NCI-H1105 treated with DMSO at 0.1 percent for 48 hours (cell line): ENCODE measurements at places on chromosomes 16 and 17.
A peak's percentile ranks its signal among the peaks of the same experiment; 100 is the strongest.

- DNase-seq = no peak
Observed at GRCh38 chr16:66277311-66278070, 89.0 kb upstream of the CDH5 start.

GRCh38 chr16:85610446-85611193 lies 2.5 kb upstream of the GSE1 start:
- DNase-seq = peak; percentile 78

DNA sequence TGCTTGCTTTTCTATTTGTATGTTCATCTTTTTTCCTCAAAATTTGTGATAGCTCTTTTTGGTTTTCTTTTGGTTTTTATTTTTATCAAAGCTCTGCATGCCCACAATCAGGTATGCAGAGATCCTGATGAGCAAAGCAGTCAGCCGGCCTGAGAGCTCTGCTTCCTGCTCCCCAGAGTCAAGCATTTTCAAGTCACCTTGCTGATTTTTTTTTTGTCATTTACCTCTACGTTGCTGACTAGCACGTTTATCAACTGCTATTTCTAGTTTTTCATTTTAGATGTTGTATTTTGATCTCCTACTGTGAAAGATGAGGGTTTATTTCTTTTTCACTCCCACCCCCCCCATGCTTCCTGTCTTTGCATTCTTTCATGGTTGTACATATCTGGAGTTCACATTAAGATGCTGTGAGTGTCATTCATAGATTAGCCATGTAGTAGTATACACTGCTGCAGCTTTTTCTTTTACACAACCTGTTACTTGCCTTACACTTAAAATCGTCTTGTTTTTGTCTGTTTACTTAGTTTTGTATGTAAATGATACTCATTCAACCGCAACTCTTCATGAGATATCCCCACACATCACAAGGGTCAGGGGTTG lies 196.2 kb downstream of the LGALS9B start:
- no peak for DNase-seq

- no peak for DNase-seq
Observed at GRCh38 chr17:58520843-58521430, 6.5 kb upstream of the MTMR4 start.

DNA sequence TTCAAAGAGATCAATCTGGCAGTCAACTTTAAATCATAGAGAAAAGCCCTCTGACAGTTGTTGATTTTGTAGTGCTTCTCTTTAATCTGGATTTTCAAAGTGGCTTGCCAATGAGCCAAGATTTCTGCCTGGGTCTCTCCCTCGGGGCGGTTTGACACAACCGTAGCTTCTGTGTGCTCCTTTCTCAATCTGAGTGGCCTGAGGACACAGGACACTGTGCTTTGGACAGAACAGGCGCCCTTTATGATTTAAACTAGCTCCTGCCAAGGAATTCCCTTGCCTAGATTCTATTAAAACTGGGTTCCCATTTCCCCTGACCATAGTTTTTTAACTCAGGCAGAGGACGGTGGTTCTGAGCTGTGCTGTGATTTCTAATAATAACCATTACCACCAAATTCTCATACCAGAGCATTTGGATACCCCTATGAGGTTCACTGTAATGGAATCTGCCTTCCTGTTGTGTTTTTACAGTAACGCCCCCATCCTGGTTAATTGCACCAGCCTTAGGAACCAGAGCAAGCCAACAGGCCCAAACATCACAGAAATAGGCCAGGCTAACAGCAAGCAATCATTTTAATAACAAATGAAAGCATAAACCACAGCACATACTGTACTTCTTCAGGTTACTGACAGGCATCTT lies 4.0 kb downstream of the ZFHX3 start:
- no peak for DNase-seq

DNA sequence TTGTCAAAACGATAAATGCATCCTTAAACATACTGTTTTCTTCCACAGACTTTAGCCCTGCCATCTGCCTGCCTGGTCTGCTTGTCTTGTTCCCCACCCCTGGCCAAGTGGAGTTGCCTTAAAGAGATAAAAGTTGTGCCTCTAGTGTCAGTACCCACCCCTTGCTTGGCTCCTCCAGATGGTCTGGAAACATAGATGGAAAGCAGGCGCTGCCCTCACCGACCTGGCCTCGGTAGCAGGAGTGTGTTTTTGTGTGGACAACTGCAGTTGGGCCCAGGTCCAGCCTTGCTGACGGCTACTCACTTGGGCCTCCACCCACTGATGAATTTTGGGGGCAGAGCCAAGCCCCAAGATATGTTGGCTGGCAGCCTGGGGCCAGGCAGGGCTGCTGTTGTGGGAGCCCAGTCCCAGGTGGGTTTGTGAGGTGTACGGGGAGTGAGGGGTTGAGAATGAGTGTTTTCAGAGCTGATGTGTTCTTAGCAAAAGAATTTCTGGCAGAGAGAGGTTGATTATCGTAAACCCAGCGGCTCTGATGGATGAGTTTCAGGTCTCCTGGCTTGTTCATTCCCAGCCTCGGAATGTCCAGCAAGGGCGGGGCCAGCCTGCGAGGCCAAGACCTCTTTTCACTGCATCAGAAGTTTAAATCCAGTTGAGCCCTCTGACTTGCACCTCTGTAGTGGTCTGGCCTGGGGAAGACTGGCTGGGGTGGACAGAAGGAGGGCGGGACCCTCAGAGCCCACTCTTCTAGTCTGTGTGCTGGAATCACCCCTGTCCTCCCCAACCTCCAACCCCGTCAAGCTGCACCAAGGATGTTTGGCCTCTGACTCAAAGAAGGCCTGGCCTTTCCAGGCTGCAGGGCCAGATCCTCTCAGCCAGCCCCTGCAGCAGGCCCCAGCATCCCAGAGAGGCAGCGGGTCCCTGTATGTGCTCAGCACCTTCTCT lies 179.7 kb downstream of the RAB11FIP4 start:
- no peak for DNase-seq

DNA sequence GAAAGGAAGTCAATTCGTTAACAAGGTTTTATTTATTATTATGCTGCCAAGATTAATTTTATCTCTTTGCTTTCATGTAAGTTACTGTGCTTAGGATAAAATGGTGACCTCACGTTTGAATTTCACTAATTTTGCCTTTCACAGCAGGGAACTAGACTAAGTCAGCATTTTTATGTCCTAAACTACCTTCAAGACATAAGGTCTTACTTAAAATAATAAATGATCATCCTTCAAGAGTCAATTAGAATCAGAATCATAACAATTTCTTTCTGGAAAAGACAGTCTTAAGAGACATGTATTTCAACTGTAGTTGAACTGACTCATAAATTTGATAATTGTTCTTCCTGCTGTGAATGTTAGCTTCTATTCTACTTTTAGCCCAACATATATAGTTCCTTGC lies 893.8 kb downstream of the KCNJ2 start:
- DNase-seq = no peak

DNA sequence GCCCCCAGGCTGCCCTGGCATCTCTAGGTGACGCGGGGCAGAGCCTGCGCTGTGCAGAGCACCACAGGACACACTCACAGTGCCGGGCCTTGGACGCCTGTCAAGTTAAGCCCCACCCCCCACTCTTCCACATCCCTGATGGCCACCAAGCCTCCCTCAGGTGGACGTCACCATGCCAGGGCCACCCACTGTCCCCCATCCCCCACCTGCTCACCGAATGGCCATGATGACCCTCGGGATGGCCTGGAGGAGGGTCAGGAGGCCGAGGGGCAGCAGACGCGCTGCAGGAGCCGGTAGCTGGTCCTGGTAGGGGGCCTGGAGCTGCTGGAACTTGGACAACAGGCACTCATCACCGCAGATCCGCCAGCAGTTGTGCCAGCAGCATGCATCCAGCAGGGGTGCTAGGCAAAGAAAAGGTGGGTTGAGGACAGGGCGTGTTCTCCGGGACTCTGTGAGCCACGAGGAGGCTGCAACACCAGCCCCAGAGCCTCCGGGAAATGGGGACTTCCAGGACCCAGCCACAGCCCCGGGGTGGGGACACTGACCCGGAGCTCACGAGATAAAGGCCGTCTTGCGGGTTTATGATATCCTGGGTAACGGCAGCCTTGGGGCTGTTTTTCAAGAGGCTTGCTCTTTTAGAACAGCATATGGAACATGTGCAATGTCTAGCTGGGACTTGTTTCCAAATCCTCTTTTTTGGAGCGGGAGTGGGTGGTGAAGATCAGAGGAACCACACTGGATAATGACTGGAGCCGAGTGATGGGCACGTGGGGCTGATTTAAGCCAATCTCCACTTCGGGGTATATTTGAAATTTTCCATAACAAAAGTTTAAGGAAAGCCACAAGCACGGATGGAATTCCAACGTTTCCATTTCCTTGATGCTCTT lies 11.4 kb downstream of the C16orf95 start:
- no peak for DNase-seq

GRCh38 chr16:15743657-15744056 lies 93.6 kb downstream of the NDE1 start:
- DNase-seq = no peak

DNA sequence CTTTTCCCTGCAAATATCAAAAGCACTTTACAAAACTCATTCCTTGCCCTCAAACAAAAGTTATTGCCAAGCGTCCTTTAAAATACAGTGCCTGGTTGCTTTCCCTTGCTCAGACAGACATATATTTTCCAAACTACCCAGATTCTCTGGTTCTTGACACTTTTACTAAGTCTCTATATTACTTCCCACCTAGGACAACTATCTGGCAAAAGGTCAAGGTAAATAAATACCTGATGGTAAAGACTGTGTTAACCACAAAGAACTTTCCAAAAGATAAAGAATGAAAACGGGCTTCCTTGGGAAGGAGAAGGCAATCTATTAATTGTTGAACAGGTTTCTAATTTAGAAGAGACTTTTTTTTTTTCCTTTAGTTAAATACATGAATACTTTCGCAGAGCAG lies 1.9 kb downstream of the HS3ST3A1 start:
- no peak for DNase-seq

DNA sequence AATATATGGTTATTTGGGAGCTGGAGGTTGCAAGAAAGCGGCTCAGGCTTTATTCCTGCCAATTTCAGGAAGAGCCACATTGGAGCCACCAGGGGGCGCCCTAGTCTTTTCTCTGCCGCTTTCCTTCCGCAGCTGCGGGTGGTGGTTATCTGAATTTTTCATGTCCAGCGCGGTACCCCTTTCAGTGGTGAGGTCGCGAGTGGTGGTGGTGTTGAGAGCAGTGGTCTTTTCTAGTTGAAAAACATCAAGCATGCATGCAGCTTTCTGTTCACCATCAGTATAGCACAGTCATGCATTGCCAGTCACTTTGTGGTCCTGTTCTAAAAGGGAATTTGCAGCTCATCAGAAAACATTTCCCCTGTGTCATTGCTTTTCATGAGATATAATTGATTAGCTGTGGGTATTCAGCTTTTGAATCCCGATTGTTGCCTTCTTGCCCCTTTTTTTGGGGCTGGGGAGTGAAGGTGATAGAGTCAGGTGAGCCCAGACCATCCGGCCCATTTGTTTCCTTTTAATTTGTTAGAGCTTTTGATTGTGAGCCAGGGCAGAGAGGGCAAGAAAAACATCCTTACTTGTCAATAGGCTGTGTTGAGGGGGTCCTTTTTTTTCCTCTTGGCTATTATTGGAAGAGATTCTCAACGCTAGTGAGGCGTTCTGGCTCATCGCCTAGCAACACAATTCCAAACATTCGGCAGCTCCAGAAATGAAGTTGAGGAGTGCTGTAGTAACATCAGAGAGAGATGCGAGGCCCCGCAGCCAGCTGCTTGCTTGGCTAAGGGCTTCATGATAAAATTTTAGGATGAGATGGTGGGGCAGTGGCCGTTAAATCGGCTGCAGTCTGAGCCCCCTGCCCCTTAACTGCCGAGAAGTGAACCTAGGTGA lies 119.0 kb downstream of the SNX29 start:
- DNase-seq = peak; percentile 88

- DNase-seq = no peak
Observed at GRCh38 chr16:86850670-86851069, 272.3 kb downstream of the FOXL1 start.

DNA sequence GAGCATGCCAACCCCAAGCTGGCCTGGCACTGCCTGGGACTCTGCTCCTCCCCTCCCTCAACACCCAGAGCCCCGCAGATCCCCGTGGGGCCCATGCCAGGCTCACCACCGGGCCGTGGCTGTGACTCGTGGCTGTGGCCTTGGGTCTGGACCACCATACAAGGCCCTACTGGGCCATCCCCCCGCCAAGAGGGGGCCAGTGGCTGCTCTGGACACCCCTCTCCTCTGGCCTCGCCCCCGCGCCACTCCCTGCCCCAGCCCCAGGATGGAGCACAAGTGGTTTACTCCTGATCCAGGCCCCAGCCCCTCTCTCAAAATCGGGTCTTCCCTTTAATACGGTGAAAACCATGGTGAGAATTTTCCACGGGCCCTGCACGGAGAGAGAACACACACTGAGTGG lies 3.0 kb downstream of the PABPN1L start:
- no peak for DNase-seq

GRCh38 chr16:60299241-60299776 lies 1565.2 kb upstream of the GOT2 start:
- DNase-seq = no peak

DNA sequence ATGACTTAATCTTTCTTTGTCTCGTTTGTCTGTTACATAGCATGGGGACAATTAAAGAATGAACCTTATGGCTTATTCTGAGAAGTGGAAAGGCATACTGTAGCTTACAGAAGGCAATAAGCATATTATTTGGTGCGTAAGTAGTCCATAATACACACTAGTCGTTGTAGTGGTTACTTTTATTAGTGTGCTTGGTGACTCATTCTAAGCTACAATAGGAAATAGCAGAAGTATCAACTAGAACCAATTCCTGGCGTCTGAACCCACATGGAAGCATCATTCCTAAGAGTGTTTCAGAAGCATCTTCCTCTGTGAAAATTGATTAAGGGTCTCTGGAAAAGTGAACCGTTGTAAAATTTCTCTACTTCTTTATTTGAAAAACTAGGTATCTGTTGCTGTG lies 777.8 kb upstream of the EEF2KMT start:
- DNase-seq = no peak

- no peak for DNase-seq
Observed at GRCh38 chr16:89795676-89796075, 20.8 kb downstream of the FANCA start.

DNA sequence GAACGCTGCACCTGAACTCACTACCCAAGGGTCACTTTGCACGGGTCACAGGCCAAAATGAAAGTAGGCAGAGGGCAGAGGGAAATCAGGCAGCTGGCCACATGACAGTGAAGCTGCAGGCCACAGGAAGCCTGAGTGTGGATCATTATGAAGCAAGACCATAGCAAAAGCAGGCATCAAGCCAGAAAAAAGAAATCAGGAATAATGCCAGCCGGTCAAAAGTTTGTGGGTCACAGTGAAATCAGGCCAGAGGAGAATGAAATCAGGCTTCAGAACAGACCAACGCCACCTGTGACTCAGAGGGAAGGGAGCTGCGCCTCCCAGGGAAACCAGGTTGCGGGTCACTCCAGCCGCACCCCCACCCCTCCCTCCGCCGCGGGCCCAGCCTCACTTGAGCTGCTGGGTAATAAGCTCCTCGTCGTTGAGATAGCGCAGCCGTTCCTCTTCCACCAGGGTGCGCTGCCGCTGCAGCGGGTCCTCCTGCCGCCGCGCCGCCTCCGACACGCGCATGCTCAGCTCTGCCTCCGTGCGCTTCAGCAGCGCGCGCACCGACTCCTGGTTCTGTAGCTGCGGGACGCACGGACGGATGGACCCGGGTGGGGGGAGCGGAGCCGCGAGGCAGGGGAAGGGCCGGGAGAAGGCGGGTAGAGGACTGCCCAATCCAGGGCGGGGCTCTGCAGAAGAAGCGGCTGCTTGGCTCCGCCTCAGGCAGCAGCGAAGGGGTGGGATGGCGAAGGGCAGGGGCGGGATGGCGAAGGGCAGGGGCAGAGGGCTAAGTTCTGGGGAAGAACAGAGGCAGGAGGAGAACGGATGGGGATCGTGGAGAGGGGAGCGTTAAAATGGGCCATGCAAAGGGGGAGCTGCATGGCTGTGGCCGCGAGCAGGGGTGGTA lies 47.7 kb downstream of the SRCIN1 start:
- peak; percentile 92 for DNase-seq

- DNase-seq = no peak
Observed at GRCh38 chr17:40035162-40035559, 19.0 kb downstream of the MED24 start.

GRCh38 chr17:41507315-41507880 lies 2.0 kb upstream of the KRT13 start:
- DNase-seq = no peak
